ENCODE measurements at places on chromosomes 16 and 17.

GRCh38 chr16:4908854-4909401 is 28.0 kb downstream of the PPL start:
- no peak for DNase-seq

GRCh38 chr17:58270476-58271215 is 10.1 kb downstream of the MPO start:
- DNase-seq = no peak

DNA sequence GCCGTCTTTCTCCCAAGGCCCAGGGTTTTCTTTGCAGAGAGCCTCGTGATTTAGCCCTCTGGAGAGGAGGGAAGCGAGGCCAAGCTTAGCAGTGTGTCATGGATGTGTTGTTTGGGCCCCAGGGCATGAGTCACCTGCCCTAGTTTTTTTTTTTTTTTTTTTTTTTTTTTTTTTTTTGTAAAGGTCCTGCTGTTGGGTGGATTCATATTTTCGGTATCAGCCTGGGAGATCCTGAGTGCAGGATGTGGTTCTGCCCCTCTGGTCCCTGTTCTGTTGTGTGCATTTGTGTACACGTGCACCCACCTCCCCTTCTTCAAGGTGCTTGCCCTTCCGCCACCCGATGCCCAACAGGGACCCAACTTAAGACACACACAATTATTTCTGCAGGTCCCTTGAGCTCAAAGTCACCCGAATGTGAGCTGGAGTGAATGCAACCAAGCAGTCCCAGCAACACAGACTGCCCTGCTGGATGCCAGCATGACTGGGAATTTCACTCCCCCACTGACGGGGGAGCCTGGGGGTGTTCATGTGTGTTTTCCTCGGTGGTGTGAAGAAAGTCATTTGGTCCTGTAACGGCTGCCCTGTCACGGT is 265.8 kb upstream of the TNRC6C start:
- DNase-seq = peak; percentile 3

- DNase-seq = peak; percentile 30
These were observed 38.2 kb upstream of the PIRT start for GRCh38 chr17:10875984-10876555.

DNA sequence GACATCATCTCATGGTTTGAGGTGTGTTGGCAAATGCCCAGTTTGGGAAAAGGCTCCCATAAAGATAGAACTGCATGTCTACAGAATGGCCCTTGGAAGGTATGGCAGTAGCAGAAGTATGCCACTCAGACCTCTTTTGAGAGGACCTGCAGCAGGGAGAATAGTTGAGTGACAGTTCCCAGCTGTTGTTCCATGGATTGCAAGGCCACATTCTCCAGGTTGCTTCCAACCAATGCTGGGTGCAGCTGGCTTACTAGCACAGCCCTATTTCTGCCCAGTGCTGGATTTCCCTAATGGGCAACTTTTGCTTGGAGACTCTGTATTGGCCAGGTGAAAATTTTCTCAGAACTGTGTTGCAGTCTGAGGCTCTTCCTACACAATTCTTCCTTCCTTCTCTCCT is 266.2 kb downstream of the UTP18 start:
- DNase-seq = no peak

- no peak for DNase-seq
These were observed 208.3 kb upstream of the N4BP1 start for GRCh38 chr16:48818257-48818656.

DNA sequence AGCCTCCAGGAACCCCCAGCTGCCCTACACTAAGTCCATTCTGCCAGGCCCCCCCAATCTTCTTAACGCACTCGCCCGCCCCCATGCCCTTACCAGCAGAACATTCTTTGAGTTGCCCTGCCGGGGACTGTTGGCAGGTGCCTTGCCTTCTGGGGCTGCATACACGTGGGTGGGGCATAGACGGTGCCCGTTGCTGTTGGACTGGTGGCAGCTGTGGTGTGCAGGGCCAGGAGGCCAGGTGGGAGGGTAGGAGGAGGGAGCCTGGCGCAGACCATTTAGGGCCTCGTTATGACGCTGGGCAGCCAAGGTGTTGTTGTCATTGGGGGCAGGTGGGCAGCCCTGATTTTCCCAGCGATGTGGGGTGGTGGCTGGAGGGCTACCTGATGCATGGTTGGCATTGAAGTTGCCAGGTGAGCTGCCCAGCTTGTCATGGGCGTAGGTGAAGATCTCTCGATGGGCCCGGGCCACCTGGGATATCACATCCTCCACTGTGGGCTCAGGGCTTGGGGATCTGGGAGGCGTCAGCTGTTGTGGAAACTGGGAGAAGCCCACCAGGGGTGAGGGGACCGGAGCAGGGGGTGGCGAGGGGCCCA is 4.9 kb downstream of the NR1D1 start:
- DNase-seq = no peak
